ENCODE measurements at places on chromosomes 4 and X.
A peak's percentile ranks its signal among the peaks of the same experiment; 100 is the strongest.

- DNase-seq = no peak
Measured at GRCh38 chrX:40806513-40807220, 71.3 kb upstream of the MED14 start.

DNA sequence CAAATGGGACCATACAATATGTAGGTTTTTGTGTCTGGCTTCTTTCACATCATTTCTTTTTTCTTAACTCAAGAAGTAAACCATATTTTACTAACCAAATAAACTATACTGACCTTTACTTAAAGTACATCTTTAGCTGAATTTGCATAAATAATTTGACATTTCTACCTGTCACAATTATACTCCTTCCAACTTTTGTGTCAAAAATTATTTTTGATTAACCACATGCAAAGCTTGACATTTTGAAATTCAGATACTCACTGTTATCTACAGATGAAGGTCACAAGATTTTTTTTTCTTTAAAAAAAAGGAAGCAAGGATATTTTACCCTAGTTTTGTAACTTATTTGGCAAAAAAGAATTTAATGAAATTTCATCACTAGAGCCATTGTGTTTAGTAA is 12.0 kb upstream of the RAB9A start:
- DNase-seq = no peak

GRCh38 chr4:107442538-107443111 is 277.4 kb downstream of the PAPSS1 start:
- DNase-seq = no peak

DNA sequence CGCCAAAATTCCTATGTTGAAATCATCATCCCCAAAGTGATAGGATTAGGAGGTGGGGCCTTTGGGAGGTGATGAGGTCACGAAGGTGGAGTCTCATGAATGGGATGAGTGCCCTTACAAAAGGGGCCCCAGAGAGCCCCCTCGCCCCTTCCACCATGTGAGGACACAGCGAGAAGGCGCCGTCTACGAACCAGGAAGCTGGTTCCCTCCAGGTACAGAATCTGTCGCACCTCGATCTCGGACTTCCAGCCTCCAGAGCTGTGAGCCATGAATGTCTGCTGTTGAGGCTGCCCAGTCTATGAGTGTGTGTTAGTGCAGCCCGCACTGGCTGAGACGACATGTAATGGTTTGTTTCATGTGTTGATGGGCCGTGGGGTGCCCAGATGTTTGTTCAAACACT is 60.3 kb downstream of the PRKX start:
- no peak for DNase-seq

- DNase-seq = no peak
Measured at GRCh38 chrX:12673487-12673886, 117.7 kb upstream of the PRPS2 start.

DNA sequence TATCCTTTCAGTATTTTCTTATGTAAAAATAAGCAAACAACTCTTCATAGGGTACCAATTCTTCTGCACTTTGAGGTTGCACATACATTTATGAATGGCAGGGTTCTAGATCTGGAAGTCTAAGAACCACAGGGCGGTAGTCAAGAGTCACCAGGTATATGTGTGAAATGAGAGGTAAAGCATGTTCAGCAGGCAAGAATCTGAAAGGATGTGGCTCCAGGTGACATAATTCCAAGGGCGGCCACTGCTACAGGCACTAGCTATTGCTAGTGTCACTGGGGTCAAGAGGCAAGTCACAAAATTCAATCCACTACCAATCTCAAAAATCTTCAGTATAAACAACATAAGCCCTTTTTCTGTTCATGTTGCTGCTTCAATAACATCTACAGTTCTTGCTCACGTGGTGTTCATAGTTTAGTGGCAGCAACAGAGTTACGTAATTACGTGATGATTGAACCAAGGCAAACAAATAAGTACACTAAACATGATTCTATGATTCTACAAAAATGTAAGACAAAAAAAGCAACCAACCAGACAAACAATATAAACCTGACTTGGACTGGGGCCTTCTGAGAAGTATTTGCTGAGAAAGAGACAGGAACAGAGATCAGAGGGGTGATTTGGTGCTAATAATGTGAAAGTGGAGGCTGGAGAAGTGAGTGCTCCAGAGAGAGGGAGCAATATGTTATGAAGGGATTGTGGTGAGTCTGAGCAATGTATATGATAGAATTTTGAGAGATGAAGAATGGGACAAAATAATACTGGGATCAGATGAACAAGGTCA is 101.7 kb downstream of the NAA11 start:
- DNase-seq = no peak

GRCh38 chrX:116628464-116628863 is 165.7 kb upstream of the CT83 start:
- no peak for DNase-seq

- DNase-seq = no peak
Measured at GRCh38 chr4:86108137-86108536, 251.7 kb downstream of the MAPK10 start.

- DNase-seq = no peak
Measured at GRCh38 chr4:36394352-36394903, 113.0 kb downstream of the DTHD1 start.

DNA sequence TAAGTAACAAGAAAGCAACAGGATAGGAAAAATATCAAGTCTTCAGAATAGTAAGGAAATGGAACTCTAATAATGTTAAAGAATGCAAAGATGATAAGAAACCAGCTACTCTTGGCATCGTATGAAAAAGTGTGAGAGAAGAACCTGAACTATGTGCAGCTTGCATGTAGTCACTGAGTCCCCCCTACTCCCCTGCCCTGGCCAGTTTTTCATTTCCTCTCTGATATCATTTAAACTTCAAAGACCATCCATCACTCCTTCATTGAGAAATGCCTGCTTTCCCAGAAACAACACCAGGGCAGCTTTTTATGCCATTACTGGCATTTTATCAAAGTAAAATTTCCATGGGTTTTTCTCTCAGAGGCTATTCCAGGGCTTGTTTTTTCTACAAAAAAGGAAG is 28.1 kb downstream of the INPP4B start:
- peak; percentile 88 for DNase-seq
